Endothelial cell of coronary artery (primary cell): ENCODE measurements at places on chromosomes 6 and 20. TPM values are rescaled to one million over a fixed set of nuclear protein-coding genes. Genes with fewer than 3 reads are reported as not detected.

The ZC2HC1B gene
- not detected in 2 replicates for total RNA-seq

The ULBP3 gene
- 9.2 and 15.0 TPM in 2 replicates for total RNA-seq

The VSTM2L gene
- total RNA-seq = 0.27 and 2.0 TPM in 2 replicates

The TRIM10 gene
- not detected in 2 replicates for total RNA-seq

The MPC1 gene
- 15.4 and 21.5 TPM in 2 replicates for total RNA-seq
